ENCODE measurements at places on chromosomes 3 and 15.

- DNase-seq, result no peak
Observed at GRCh38 chr3:41265823-41266273, 66.5 kb downstream of the CTNNB1 start.

- no peak for DNase-seq
Observed at GRCh38 chr3:152234657-152235375, 33.9 kb upstream of the MBNL1 start.

DNA sequence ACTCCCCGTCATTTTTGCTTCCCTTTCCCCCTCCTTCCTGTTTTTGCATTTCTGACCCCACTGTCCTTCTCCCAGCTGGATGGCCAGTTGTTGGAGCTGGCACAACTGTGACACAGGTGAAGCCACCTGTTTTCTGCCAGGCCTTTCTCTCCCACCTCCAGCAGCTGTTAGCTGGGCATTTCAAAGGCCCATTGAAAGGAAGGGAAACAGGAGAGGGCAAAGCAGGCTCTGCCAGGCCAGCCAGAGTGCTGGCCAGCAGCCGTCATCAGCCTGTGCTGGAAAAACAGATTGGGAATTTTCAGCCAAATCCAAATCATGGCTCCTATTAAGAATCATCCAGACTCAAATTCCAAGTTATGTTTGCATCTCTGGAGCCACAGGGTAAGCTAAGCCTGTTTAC, 155.2 kb upstream of the C2CD4B start:
- no peak for DNase-seq

- DNase-seq, result no peak
Observed at GRCh38 chr3:105513886-105514285, 147.2 kb downstream of the ALCAM start.

DNA sequence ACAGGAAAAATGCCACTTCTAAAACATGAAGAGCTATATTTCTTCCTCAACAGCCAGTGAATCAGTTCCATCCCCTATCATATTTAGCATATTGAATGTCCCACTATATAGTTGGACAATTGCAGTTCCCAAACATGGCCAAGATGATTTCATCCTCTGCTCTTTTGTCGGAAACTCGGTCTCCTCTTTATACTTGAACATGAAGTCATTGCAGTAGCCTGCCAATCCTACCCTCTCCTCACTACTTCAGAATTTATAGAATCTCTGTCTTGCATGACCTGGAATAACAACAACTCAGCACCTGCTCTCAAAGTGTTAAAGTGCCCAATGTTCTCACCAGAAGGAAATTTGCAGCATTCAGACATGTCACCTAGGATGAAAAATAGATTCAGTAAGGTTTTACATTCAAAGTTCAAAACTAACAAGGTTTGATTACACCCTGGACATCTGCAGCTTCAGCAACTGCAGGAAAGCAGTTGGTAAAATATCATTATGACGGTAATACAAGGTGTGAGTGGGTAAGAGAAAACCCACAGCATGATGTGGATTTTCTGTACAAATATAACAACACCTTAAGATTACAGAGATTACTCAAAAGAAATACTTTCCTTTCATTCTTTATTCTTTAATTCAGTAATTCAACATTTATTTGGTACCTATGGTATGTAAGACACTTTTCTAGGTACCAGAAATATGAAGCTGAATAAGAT, 52.5 kb downstream of the TP63 start:
- DNase-seq, result no peak

- DNase-seq, result no peak
Observed at GRCh38 chr3:9901967-9902366, 681 bp upstream of the IL17RE start.
